Lower lobe of right lung (tissue), 2 donors: ENCODE measurements at places on chromosomes 16 and 17. TPM values are rescaled to one million over a fixed set of nuclear protein-coding genes. Genes with fewer than 3 reads are reported as not detected.

IGFALS gene
- 0.97 TPM for total RNA-seq

DNA sequence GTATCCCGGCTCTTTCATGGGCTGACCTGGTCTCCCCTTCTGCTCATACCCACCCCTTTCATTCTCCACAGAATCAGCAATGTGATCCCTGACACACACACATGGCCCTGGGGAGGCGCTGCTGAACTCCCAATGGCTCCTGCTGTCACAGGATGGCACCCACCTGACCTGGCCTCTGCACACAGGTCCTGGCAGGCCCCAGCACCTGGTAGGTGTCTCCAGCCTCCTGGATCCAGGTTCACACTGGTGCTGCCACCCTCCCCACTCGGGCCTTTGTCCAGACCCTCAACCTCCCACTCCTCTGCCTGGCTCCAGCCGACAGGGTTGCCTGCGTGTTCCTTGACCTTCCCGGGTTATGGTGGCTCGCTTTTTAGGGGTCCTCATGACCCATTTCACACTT, 1.3 kb upstream of the CD300C start:
- DNase-seq, result peak; percentile 27

DNA sequence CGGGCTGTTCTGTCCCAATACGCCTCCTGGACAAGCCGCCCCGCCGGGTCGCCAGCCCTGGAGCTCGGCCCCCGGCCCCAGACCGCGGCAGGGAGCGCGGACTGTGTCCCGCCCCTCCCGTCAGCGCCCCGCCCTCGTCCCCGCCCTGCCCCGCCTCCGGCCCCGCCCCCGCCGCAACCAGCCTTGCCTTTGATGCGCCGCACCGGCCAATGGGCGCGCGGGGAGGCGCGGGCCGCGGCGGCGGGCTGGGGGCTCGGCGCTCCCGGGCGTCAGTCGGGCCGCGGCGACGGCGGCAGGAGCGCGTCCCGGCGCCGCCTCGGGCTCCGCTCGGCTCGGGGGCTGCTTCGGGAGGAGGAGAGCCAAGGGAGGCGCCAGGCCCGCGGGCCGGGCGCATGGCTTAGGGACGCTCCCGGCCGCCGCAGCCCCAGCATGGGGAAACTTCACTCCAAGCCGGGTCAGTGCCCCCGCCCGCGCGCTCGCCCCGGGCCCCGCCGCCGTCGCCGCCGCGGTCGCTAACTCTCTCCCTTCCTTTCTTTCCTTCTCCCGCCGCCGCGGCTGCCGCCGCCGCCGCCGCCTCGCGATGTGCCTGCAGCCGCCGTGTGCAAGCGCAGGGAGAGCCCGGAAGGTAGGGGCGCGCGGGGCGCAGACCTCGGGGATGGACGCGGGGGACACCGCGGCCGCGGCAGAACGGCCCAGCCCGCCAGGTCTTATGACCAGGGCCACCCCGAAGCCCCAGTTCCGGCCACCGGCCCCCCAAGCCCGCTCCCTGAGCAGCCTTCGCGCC, at the start of gene NKD1:
NKD1 (plus strand) TSS at position 272 of the 784 bp plus-strand sequence; CDS start at position 430, 158 bp downstream.
- DNase-seq, result peak; percentile 69

DNA sequence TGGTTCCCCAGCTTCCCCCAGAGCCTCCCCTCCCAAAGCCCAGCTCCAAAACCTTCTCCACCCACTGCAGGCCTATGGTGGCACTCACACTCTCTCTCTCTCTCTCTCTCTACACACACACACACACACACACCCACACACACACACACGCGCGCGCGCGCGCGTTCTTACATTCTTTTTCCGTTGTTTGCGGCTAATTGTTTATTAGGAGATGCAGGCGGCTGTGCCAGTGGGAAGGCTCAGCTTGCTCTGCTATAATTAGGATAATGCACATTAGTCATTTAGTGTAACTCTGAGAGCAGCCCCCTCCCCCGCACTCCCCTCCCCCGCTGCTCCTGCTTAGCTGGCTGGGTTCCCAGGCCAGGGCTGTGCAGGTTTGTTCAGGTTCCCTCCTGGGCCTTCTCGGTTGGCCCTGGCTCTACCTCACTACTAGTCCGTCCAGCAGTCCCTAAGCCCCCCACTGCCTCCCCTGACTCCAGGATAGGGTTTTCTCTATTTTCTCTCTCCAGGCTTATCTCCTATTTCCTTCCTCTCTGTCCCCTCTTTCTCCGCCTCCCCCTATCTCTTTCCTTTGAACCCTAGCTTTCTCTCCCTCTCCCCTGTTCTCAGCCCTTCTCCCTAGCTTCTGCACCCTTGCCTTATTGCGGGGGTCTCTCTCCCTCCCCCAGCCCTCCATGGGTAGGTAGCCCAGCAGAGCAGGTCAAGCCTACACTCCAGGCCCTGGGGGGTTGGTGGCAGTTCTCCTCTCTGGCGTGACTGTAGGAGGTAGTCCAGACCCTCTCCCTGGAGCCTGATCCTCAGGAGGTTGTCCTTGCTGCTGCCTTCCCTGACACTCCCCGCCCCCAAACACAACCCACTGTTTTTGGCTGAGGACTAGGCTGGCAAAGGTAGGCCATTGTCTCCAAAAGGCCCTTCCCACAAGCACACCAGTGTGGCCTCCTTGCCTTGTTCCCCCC, 34.0 kb downstream of the TMEM132E start:
- DNase-seq, result no peak

CRYBA1 gene
- total RNA-seq, result not detected

- peak; percentile 92 for DNase-seq
Observed at GRCh38 chr17:74744714-74745547, 3.5 kb upstream of the NHERF1 start.

DNA sequence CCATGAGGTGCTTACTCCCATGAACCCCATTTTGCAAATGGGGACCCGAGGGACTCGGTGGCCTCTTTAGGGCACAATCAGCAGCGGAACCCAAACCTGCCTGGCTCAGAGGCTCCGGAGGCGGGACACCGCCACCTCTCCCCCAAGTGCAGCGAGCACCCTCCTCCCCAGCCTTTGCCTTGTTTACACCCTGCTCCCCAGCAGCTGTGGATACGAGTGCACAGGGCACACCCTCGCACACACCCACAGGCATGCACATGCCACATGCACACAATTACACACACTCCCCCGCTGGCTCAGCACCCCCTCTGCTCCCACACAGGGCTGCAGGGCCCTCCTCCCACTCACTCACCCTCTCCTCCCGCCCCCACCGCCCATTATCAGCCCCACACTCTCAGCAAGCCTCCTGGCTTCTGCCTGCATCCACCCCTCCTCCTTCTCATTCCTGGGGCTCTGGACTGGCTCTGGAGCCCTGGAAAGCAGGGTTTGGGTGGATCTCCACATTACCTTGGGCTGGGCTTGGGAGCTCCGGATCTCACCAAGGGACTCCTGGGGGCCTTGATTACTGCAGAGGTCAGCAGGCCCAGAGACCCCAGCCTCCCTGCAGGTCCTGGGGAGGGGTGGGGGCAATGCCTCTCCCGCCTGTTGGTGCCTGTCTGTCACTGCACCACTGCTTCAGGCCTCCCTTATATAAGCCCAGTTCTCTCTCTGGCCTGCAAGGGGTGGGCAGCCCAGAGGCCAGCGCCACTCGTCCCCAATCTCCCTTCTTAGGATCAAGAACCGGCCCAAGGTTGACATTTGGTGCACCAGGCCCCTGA, 6.4 kb downstream of the PDK2 start:
- DNase-seq, result peak; percentile 62

GRCh38 chr16:58500430-58501241, 693 bp downstream of the NDRG4 start:
- peak; percentile 35 for DNase-seq

- DNase-seq, result no peak
Observed at GRCh38 chr17:57993471-57994365, 5.7 kb upstream of the VEZF1 start.

- DNase-seq, result no peak
Observed at GRCh38 chr16:75372236-75372856, 61.0 kb downstream of the CFDP1 start.

GRCh38 chr17:14330492-14330962, 29.6 kb downstream of the HS3ST3B1 start:
- DNase-seq, result no peak

NXPH3 gene
- 4.5 TPM for total RNA-seq

TP53TG3 gene
- total RNA-seq, result not detected

GRCh38 chr16:2206780-2207433, 1.7 kb downstream of the MLST8 start:
- peak; percentile 49 for DNase-seq

DNA sequence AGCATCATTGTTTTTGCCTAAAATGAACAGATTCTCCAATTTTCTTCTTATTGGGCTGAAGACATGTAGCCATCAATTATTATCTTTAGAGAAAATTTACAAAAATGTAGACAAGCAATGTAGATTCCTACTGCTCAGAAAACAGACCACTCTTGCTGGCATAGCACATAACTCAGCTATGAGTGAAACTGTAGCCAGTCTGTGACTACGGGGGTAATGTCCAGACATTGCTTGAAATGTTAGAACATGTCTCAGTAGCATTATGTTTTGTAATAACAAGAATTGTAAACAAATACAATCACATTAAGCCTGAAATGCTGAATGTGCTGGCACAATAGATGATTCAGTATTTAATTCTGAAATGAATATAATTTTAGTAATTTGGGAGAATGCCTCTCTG, 265.7 kb upstream of the KCNJ16 start:
- DNase-seq, result no peak

DNA sequence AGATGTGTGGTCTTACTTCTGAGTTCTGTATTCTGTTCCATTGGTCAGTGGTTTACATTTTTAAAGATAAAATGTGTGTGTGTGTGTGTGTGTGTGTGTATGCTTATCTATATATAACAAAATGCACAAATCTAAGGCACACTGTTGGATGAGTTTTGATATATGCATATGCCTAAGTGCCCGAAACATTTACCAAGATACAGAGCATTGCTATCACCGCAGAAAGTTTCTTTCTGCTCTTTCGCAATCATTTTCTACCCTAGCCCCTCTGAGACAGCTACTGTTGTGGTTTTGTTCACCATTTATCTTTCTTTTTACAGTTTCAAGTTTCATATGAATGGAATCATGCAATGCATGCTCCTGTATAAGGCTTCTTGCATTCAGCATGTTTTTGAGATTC, 97.0 kb downstream of the MRTFB start:
- no peak for DNase-seq

TTYH2 gene
- 7.7 TPM for total RNA-seq

GRCh38 chr17:57404795-57405490, 148.6 kb downstream of the MSI2 start:
- DNase-seq, result no peak

PLEKHG4 gene
- 12.4 TPM for total RNA-seq

- no peak for DNase-seq
Observed at GRCh38 chr17:78680436-78680835, 101.6 kb downstream of the CYTH1 start.

- no peak for DNase-seq
Observed at GRCh38 chr17:27947005-27947406, 53.8 kb upstream of the LYRM9 start.

DNA sequence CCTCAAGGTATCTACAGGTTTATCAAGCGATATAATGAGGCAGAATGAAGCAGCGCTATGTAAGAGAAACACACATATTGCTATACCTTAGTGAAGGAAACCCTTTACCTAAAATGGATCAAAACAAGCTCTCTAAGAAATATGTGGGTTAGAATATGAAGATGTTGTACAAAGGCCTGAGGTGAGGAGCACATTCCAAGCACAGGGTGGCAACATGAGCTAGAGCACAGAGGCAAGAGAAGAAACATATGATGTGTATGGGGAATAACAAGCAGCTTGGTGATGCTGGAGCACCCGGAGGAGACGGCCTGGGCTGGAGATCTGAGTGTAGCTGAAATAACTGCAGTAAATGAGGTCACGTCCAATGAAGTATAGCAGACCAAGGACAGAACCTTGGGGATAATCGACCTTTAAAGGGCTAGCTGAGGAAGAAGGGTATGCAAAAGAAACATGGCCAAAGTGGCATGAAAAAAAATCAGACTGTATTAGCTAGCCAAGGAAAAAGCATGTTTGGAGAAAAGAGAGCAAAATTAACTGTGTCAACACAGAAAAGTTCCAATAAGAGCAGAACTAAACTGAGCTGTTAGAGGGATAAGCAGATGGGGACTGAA, 44.0 kb downstream of the MARVELD3 start:
- DNase-seq, result no peak

ACSM5 gene
- total RNA-seq, result 4.3 TPM

GRCh38 chr16:15608398-15609285, 34.3 kb downstream of the MARF1 start:
- no peak for DNase-seq

DNA sequence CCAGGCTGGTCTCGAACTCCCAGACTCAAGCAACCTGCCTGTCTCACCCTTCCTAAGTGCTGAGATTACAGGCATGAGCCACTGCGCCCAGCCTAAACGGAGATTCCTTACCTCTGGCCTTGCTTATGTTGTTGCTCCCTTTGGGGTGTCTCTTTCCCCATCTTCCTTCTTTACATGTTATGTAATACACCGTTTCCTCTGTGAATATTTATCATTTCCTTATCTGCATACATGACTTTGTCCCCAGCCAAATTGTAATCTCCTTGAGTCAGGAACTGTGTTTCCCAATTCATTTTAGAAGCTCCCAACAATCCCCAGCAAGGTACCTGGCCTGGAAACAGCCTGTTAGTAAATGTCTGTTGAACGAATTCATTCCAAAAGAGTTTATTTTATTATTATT, 15.7 kb downstream of the COPZ2 start:
- DNase-seq, result no peak

GRCh38 chr17:17540278-17540906, 44.2 kb upstream of the RASD1 start:
- no peak for DNase-seq

TNFSF13 gene
- total RNA-seq, result 161 TPM

ALDH3A2 gene
- total RNA-seq, result 115 TPM

DNA sequence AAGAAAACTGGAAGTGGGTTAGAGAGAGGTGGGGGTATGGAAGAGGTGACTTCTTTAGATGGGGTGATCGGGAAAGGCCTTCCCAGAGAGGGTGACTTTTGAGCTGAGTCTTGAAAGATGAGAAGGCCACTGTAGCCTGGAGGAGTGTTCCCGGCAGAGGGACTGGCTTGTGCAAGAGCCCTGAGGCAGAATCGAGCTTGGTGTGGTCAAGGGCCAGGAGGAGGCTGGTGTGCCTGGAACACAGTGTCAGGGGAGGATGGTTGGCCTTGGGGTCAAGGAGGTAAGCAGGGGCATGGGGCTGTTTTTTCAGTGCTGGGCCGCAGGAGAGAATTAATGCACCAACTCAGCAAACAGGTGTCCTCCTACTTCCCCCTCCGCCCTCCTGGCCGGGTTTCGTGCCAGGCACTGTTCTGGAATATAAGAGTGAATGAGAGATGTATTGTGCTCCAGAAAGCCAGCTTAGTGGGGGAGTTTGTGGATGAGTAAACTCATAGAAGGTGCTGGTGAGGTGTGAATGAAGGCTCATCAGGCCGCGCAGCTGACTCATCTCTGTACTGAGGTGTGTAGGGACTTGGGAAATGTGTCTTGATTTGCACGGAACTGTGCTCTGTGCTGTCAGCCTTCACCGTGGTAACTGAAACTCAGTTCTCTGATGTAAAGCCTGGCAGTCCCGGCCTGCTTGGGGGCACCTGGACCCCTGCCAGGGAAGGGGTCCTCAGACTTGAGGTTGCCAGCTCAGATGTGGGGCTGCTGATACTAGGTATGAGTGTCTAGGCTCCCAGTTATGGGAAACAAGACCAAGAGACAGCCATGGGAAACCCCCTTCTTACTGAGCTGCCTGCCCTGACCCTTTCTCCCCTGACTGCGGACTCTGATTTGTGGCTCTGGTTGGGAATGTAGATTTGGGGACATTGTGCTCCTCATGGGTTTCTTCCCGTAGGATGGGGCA, 15.3 kb downstream of the KSR1 start:
- DNase-seq, result no peak

GRCh38 chr17:62871291-62871690, 63.2 kb upstream of the MARCHF10 start:
- no peak for DNase-seq
